ENCODE measurements at places on chromosomes 11 and 22.
A peak's percentile ranks its signal among the peaks of the same experiment; 100 is the strongest.

- peak; percentile 27 for DNase-seq
Observed at GRCh38 chr11:68584097-68584496, 100.2 kb upstream of the GAL start.

GRCh38 chr11:81920205-81920604 is 813.5 kb downstream of the FAM181B start:
- DNase-seq: no peak

DNA sequence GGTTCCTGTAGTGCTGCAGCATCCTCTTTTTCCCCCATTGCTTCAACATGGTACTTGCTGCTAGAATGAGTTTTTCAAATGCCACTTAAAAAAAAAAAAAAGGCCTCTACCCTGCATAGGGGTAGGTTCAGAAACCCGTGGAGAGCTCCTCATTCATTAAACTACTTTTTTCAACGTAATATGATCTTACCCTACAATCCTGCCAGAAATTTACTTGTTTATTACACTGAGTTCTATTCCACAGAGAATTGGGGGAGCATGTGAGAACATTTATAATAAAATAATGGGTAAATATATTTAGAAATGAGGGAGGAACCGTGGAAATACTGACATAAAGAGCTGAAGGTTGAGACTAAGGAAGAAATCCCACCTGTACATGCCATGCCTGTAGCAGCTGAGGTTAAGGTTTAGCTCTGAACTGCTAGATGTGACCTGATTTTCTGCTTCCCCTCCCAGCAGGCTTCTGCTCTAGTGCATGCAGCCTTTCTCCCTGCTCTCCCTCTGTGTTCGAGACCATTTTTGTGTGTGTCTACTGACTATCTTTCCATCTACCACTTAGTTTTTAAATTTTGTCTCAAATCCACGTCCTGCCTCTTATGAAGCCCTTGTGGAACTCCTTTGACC is 225.7 kb downstream of the DDX10 start:
- DNase-seq: no peak

- no peak for DNase-seq
Observed at GRCh38 chr22:21444701-21445436, 22.3 kb upstream of the TMEM191C start.

DNA sequence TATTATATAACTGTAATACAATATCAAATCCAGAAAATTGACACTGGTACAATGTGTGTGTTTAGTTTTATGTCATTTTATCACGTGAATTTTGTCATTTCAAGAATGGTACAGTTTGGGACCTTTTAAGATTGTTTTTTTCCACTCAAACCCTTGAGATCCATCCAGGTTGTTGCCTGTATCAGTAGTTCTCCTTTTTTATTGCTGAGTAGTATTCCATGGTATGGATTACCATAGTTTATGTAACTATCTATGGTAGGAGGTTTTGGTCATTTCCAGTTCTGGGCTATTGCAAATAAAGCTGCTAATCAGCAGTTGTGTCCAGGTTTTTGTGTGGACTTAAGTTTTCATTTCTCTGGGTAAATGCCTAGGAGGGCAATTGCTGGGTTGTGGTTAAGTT is 25.1 kb downstream of the EED start:
- DNase-seq: no peak

DNA sequence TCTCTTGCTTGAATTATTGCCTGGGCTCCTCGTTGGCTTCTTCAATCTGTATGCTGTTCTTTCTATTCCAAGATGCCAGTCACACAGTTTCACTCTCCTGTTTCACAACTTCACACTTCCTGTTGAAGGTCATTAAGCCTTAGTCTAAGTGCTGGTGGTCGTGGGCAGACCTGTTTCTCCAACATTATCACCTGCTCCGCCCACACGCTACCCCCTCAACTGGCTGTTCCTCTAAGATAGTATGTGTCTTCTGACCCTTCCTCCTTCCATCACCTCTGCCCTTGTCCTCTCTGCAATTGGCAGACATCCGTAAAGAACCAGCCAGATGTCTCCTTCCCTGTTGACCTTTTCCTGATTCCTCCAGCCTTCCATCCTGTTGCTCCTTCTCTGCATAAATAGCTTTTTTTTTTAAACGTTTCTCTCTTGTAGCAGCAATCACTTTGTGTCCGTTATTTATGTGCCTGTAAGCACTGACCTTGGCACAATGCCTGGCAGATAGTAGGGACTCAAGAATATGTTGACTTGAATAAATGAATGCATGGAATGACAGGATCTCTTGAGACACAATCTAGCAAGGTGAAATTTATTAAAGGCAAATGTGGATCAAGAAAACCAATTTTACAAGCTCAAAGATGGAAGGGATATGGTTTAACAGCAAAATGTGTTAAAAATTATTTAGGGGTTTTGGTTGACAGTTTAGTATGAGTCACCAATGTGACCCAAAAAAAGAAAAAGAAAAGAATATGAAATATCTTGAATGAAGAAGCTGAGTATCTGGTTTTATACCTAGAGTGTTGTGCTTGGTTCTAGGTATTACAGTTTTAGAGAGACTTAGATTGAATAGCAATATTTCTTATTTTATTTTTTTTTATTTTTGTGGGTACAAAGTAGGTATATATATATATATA is 12.6 kb downstream of the DIXDC1 start:
- no peak for DNase-seq

DNA sequence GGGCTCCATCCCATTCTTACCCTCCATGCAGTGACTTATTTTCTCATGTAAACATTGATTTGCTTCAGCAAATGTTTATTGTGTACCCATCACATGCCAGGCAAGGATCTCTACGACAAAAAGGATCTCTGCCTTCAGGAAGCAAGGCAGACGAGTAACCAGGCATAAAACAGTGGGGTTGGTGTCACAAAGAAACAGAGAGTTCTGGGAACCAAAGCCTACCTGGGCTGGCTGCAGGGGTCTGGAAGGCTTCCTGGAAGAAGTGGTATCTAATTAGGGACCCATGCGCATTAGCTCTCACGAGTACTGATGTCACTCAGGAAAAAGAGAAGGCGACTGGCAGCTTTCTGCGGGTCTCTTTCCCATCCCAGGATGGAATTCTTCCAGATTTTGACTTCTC is 44.5 kb downstream of the KIAA1671 start:
- DNase-seq: no peak

GRCh38 chr11:67983951-67984350 is 19.9 kb downstream of the UNC93B1 start:
- DNase-seq: no peak

- DNase-seq: no peak
Observed at GRCh38 chr22:20865331-20865730, 6.5 kb downstream of the SNAP29 start.

DNA sequence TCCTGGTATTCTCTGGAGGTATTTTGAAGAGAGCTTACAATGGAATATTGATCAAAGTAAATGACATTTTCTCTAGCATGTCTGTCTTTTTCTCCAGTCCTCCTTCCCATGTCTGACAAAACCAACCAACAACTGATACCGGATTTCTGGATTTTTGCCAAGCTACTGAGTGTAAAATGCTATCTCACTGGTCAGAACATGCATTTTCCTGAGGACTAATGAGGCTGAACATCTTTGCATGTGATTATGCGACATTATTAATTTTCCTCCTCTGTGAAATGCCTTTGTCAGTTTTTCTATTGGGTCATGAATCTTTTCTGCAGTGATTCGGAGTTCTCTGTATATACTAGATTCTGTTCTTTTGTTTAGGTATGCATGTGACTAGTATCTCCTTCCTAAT is 51.4 kb downstream of the CDON start:
- DNase-seq: peak; percentile 2

- no peak for DNase-seq
Observed at GRCh38 chr11:110072930-110073329, 20.3 kb upstream of the ZC3H12C start.

GRCh38 chr11:31814176-31814868 is 3.2 kb upstream of the PAX6 start:
- no peak for DNase-seq

DNA sequence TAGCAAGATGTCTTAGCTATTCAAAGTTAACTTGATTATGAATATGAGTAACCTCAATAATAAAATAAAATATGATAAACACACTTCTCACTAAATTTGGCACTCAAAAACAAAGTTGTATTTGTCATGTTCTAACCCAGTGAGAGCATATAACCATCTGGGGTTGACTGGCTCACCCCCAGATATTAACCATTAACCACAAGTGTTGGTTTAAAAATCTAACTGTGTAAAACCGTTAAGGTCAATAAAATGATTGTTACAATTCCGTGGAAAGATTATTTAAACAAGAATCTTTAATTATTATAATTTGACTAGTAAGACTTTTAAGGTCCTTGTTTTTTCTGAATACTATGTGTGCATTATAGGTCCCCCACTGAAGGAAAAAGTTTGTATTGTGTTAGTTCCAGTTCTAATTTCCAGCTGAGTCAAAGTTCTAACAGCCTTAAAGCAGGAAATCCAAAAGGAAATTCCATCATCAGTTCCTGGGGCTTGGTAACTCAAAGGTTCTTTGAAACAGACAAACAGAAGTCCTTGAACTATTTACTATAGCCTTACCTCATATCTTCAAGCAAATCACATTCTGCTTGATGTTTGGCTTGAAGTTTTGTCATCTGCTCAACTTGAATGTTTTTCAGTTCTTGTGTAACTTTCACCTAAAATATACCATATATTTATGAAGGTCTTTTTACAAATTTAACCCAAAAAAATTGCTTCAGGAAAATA is 2.5 kb downstream of the FCHSD2 start:
- DNase-seq: no peak

DNA sequence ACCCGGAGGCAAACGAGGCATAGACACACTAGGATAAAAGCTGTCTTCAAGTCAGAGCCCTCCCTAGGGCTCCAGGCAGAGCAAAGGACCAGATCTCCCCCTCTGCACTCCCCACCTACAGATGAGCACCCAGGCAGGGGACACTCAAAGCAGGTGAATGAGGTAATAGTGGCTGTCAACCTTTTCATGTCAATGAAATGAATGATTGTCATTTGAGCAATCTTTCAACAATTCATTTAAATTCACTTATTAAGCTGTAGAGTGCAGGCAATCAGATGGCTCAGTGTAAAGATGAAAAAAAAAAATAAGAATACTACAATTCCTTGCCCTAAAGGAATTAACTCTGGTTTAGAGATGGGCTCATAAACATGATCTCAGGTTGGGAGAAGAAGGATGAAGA is 427.8 kb upstream of the ISX start:
- no peak for DNase-seq

DNA sequence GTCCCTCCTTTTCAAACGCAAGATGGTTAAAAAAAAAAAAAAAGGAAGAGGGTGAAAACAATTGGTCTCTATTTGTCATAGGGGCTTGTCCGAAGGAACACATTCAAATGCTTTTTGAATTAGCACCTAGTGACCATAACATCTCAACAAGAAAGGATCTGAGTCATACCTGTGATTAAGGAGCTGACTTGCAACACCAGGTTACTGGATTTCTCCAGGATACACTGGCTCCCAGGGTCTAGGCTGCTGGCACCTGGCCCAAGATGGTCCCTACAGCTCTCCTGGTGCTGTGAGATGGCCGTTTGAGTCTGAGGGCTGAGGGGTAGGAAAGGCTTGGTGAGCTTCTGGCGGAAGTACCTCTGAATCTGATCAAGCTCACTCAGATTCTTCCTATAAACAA is 28.4 kb upstream of the UCP3 start:
- no peak for DNase-seq

DNA sequence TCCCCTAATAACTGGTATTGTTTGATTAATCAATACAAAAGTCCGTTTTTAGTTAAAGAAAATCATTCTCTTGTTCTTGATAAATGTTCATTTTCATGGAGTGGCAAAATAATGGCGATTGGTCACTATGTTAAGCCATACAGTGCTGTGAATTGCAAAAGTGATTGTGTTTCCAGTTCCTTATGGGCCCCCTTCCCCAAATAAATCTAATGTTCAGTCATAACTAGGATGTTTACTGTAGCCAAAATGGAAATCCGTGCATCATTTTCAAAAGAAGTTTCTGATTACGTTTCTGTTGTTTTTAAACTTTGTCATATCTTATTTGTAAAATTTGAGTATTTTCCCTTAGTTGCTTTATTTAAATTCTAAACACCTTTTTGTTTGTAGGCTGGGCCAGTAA is 845 bp downstream of the RBM7 start:
- DNase-seq: no peak

GRCh38 chr11:11316651-11317230 is 36.3 kb downstream of the CSNK2A3 start:
- no peak for DNase-seq

DNA sequence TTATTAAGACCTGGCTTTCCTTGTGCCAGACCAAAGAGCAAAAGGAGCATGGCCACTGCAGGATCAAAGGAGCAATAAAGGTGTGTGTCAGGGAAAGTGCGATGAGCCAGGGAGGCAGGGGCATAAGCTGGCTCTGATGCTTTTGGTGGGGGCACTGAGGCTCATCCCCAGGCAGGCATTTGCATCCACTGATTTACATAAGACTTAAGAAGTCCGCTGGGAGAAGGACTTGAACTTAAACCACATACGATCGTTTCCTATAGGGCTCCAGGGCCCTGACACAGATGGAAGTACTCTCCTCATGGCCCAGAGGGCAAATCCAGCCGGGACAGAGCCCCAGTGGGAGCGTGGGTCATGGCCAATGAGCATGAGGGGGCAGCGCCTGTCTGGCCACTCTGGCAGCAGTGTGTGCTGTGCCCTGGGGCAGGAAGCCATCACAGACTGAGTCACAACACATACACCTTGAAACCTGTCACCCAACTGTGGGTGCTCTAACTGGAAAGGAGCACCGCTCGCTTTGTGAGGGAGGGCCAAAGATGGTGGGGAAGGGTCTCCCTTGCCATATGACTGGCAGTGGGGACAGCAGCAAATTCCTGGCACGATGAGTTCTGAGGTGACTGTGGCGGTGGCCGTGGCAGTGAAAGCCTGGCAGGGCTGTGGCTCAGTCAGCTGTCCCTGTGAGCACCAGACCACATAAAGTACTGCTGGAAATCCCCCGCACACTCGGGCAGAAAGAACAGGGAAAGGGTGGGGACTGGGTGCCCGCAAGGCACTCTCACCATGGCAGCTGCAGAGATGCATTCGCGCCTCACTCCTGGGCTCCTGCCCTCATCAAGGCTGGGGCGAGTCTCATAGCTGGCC is 79.4 kb upstream of the LMO1 start:
- DNase-seq: no peak

DNA sequence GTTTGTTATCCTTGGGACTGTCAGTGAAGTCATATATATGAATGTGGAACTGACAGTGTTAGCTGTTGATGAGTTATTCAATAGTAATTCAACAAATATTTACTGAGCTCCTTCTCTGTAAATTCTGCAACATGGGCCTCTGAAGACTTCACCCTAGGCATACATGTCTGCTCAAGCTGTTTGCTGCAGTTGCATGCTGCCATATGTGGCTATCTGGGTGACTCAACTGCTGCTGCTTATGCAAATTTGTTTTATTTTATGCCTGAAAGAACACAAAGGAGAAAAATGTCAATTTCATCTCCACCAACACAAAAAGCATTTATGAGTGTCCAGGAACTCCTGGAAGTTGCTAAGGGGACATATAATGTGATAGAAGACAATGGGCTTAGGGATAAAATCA is 417.6 kb downstream of the AASDHPPT start:
- DNase-seq: no peak

DNA sequence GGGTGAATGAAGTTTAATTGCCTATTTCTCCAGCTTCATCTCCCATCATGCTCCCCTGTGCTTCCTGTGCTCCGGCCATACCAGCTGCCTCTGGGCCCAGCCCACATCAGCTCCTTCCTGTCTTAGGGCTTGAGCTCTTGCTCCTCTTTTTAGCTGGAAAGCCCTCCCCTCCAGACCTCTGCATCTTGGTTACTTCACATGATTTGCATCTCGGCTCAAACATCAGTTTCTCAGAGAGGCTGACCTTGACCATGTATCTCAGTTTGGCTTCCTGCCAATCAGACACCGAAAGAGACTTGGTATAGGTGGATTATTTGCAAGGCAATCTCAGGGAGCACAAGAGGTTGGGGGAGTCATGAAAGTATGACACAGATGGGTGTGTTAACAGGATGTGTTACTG is 73.2 kb upstream of the TIMP3 start:
- DNase-seq: no peak
